Dermis blood vessel endothelial cell (primary cell): ENCODE measurements at places on chromosomes 2 and 18. TPM values are rescaled to one million over a fixed set of nuclear protein-coding genes. Genes with fewer than 3 reads are reported as not detected.

GRCh38 chr2:153487448-153487847 is 8.9 kb upstream of the RPRM start:
- DNase-seq: no peak

DNA sequence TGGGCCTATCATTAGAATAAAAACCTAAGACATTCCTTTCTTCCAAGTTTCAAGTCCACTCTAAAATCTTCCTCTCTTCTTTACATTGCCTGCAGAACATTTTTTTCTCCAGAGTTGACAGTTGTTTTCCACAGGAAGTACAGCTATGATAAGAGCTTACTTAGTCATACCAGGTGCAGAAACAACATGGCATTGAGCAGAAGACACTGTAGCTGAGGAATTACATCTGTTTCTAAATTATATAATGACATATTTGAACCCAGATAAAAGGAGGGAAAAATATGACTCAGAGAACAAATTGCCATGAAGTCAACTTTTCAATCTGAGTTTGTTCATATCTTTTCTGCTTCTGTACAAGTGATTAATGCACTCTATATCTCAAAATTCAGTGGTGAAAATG is 30.2 kb downstream of the CMPK2 start:
- no peak for DNase-seq

DNA sequence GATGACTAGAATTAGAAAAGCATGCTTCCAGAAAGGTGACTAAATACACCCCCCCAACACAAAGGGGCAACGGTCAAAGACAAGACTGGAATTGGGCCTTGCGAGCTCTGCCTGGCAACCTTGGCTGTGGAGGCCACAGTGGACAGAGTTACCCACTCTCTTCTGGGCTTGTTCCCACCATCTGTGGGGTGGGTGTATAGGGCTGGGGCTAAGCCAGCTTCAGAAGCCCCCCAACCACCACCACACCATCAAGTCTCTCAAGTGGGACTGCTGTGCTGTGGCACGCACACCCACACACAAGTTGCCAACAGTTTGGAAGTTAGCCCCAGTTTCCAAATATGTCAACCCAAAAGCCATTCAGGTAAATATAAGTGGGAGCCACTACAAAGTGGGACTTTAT is 7.8 kb downstream of the NFE2L2 start:
- DNase-seq: no peak

GRCh38 chr2:208320686-208321085 is 54.6 kb downstream of the PIKFYVE start:
- DNase-seq: no peak

- no peak for DNase-seq
Measured at GRCh38 chr2:173664513-173664910, 300.7 kb downstream of the SP3 start.

TTC39C gene
- total RNA-seq: 2.0 TPM in 2 replicates

DNA sequence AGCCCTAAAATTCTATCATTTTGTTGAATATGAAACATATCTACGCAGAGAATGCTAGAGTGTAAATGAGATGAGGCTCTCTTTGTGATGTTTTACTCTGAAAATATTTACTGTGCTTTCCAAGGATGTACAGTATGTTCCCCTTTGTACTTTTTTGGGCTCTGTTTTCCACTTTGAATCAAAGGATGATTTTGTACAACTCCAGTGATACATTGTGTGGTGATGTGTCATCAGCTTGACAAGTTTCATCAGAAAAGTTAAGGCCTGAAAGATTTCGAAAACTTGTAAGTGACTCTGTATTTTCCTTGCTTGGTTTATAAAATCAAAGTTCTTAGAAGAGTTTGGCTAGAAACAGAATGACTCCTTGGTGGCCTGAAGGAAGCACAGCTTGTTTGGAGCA is 206.3 kb downstream of the LTBP1 start:
- no peak for DNase-seq

- peak; percentile 3 for DNase-seq
Measured at GRCh38 chr2:194383401-194383800, 1273.6 kb upstream of the SLC39A10 start.

PPP4R1 gene
- 180 and 193 TPM in 2 replicates for total RNA-seq

DNA sequence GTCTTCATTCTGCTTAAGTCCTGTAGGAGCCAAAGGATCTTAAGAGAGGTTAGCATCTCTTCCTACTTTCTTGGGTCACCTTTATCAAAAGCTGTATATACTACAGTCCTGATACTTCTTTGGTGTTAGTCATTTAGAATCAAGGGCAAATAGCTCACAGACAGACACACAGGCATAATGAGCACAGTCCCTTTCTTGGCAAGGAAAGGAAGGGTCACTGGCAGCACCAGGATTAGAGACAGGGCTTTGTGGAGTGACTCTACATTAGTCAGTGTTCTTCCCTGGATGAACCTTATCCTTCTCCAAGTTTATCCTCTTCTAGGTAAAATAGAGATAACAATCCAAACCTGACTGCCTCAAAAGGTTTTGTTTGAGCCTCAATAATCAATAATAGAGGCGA is 40.0 kb upstream of the NCKAP5 start:
- DNase-seq: no peak

DNA sequence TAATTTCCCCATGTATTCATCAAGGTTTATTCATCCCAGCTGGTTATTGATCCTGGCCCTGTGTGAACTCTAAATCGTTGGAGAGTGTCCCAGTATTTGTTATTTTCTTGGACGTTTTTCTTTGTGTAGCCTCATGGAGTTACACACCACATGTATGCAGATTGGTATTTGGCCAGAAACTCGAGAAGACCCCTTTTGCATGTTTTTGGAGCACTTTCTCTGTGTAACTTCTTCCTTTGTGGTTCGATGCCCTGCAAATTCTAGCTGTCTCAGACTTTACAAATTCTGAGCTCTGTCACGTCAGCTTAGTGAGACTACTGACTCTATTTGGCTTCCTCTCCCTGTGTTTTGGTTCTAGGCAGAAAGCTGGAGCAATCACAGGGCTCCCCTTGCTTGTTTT is 198.7 kb downstream of the MCFD2 start:
- no peak for DNase-seq
